Effector CD8-positive, alpha-beta T cell (primary cell): ENCODE measurements at places on chromosomes 11 and 22.

DNA sequence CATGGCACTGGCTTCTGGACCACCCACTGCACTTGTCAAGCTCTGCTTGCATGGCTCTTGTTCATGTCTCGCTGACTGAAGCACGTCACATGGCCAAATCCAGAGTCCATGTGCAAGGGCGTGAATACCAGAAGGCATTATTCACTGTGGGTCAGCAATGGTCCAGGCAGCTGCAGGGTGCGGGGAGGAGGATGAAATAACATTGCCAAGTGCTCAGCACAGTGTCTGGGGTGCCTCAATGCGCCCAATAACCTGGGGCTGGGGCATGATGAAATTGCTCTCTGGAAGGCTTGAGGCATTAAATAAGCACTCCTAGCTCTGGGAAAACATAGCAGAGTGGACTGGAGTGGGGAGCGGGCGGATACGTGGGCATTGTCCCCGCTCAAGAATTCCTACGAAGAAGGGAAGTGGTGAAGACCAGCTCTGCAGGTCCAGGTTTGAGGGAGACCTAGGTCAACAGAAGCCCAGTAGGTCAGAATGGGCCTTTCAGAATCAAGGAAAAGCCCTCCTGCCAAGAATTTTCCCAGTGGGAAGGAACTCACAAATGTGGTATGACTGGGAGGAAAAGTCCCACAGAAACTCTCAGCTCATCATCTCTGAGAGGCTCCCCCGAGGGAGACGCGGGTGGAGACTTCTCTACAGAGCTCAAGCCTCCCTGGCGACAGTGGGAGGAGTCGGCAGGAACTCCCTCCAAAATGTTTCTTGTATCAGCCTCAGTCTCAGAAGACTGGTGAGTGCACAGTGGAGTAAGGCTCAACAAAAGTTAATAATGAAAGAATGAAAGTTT, 15.3 kb upstream of the ACCSL start:
- no peak for DNase-seq

DNA sequence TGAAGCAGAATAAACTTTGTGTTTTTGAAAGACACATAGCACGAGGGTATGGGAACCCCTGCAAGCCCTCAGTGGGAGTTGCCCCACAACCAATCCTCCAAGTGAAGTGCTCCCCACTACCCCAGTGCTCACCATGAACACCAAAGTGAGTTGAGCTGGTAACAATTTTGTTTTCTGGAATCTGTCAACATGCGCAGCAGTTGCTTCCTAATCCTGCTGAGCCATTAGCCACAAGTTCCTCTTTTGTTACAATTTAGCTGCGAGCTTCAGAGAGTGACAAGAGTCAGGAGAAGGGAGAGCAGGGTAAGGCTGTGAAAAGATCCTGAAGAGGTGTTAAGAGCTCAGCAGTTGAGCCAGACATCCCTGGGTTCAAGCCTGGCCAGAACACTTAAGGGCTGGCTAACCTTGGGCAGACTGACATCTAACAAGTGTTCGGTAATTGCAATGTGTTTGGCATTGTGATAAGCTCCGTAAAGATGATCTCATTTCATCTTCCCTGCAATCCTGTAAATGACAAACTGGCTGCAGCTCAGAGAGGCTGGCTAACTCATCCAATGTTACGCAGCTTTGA, 24.1 kb upstream of the ASPHD2 start:
- DNase-seq, result no peak

GRCh38 chr11:132587716-132588115, 944.6 kb downstream of the OPCML start:
- DNase-seq, result no peak

DNA sequence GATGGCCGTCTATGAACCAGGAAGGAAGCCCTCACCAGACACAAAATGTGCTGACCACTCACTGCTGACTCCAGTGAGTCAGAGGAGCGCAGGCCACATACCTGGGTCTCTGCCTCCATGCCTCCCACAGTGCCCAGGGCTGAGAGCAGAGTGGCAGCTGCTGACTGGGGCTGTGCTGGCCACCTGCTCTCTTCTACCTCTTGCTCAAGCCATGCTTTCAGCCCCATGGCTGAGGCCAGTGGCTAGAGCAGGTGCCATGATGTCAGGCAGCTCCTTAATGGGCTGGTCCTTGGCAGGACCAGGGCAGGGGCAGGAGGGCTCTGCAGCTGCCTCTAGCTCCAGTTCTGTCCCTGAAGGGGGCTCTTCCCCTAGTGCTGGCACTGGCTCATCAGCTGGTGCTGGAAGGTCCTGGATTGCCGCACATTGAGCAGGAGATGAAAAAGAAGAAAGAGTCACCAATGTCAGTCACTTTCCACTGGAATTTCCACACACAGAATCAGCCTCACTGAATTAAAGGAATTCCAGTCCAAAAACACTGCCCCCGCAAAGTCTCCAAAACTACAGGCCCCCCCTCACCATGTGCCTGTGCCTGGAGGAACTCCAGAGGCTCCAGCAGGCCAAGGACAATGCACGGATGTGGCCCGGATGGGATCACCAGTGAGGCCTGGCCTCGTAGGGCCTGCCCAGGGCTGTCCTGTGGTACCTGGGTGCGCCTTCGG, 86.4 kb downstream of the GGTLC2 start:
- no peak for DNase-seq

- DNase-seq, result no peak
Observed at GRCh38 chr11:75303544-75304224, 47.8 kb downstream of the ARRB1 start.

DNA sequence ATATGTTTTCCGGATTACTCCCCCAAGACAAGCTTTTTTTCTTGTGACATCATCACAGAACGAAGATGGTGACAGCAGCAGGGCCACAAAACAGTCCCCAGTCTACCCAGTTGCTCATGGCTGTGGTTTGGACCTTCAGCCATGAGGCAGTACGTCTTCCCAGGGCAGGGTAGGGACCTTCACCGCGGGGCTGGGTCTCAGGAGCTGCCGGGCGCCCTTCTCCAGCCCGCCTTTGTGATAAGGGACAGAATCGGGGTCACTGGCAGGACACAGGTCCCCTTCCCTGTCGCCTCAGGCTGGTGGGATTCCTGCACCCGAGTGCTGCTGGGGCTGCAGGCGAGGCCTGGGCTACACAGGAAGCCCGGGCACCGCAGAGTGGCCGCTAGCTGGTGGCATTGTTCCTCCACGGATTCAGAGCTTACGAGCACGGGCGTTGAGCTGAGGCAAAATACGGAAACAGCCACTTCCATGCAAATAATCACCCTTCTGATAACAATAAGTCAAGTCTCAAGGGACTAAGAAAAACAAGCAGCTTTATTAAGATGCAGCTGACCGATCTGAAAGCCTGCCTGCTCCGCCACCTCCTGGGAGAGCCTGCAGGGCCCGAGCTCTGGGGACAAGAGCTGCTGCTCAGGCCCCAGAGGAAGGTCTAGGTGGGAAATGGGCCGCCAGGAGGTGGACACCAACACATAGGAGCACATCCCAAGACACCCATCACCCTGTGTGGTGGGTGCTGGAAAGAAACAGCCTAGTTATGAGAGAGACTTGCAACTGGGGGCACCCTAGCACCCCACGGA, 12.3 kb downstream of the TBX1 start:
- DNase-seq, result no peak

- DNase-seq, result no peak
Observed at GRCh38 chr11:35141071-35141470, 2.1 kb downstream of the CD44 start.

DNA sequence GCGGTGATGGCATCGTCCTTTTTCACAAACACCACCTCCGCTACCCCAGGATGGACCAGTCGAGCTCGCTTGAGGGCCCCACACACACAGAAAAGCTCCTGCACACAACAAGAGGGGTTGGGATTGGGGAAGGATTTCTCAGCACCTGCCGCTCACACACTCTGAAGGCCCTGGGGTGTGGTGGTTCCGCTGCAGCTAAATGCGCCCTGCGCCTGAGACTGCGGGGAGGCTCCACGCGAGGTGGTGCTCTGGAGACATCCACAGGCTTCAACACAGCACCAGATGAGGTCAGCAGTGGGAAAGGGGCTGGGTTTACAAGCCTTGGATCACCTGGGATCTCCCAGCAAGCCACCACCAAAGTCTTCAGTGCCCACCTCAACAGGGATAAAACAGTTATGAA, 22.7 kb downstream of the POLDIP3 start:
- no peak for DNase-seq

DNA sequence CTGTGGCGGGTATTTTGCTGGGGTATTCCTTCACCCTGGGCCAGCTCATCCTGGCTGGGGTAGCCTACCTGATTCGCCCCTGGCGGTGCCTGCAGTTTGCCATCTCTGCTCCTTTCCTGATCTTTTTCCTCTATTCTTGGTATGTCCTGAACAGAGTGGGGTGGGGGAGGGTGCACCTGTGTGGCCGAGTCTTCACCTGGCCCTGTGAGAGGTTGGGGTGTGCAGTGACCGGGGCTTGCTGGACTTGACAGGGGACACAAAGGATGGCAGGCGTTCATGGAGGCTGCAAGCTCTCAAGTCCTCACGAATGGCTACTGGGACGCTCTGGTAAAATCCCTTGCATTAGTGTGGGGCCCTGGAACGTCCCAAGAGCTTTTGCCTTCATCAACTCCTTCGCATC, 39.3 kb downstream of the CAPN1 start:
- DNase-seq, result no peak

DNA sequence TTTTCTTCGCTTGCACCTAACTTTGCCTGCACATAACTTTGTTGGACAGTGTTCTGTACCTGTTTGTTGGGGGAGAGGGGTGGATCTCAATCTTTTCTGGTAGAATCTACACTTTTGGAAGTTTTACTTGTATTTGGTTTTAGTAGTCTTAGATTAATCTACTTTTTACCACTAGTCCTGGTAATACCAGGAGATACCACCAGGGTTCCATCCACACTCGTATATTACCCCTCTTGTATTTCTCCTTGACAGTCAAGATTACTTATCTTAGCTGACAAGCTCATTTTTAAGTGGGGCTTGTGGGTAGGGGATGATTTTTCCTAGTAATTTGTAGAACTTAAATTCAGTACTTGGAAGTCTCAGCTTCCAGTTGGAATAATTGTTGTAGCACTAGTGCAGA, 37.3 kb upstream of the TECTA start:
- DNase-seq, result no peak

- no peak for DNase-seq
Observed at GRCh38 chr22:27851974-27852746, 50.6 kb upstream of the MN1 start.

DNA sequence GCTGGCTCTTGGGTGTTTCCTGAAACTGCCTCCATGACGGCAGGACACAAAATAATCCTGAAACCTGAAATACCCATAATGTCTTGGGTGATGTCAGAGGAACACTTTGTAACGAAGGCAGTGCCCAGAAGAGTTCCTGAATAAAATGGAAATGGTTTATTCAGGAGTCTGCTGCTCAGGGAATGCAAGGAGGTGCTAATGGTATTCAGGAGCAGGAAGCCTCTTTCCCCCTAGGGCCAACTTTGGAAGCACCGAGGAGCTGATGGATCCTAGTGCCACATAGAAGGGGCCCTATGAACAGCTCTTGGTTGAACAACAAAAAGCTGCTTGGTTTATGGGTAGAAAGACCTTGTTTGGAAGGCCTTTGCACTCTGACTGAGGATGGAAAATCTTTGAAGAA, 15.5 kb downstream of the TREH start:
- DNase-seq, result no peak

DNA sequence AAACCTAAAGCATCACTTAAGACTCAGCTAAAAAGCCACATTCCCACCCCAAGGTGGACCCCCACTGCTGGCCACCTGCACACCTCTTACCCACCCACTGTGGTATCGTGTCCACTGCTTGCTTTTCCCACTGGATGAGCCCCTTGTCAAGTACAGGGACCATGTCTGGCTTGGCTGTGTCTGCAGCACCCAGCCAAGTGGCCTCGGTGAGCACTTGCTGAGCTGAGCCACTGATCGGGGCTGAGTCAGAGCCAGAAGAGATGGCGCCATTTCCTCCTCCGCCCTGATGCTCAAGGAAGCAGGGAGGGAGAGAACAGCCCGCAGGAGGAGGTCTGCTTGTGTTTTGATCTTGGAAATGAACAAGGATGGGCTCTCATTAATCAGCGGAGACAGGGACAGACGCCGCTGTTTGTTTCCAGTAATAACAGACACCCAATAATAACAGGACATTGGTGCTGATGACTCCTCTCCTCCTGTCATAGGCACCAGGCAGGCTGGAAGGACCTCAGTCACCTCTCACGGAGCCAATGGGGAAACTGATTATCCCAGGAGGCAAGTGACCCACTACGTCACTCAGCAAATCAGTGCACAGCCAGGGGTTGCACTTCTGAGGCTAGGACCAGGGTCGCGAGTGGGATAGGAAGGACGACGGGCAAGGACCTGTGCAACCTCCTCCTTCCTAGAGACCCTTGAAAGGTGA, 85.2 kb upstream of the RTL6 start:
- DNase-seq, result no peak

GRCh38 chr11:61482513-61482912, 26.0 kb upstream of the LRRC10B start:
- DNase-seq, result no peak

DNA sequence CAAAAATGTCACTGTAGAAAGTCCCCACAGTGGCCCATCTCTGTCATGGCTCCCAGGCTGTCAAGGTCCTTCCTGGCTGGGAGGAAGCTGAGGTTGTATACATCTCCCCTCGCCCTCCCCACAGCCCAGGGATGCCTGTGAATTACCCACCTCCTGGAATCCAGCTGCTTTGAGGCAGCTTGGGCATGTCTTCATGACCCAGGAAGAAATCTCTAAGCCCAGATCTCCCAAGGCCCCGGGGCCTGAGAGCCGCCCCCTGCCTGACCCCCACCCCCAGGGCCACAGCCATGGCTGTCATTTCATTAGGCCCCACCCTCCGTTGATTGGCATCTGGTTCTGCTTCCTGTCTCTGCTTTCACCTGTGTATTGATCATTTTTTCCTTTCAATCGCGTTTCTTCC, 207.5 kb downstream of the TBC1D22A start:
- no peak for DNase-seq

DNA sequence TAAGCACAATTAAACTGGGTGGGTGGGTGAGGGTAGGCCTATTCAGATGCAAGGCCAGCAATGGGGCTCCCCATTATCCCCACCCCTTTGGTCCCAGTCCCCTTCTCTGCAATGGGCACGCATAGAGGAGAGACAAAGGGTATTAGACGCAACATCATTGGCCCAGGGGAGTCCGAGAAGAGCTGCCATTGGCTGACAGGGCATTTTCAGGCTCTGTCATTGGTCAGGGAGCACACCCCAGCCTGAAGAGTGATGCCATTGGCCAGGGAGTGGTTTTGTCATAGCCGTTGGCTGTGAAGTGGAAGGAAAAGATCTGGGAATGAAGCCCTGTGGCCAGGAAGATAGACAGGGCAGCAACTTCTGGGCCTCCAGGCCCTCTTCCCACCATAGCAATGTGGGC, 2.8 kb upstream of the TRIM3 start:
- no peak for DNase-seq

GRCh38 chr11:14451825-14452224, 47.8 kb downstream of the COPB1 start:
- DNase-seq, result no peak
